ENCODE measurements at places on chromosomes 11 and 22.

DNA sequence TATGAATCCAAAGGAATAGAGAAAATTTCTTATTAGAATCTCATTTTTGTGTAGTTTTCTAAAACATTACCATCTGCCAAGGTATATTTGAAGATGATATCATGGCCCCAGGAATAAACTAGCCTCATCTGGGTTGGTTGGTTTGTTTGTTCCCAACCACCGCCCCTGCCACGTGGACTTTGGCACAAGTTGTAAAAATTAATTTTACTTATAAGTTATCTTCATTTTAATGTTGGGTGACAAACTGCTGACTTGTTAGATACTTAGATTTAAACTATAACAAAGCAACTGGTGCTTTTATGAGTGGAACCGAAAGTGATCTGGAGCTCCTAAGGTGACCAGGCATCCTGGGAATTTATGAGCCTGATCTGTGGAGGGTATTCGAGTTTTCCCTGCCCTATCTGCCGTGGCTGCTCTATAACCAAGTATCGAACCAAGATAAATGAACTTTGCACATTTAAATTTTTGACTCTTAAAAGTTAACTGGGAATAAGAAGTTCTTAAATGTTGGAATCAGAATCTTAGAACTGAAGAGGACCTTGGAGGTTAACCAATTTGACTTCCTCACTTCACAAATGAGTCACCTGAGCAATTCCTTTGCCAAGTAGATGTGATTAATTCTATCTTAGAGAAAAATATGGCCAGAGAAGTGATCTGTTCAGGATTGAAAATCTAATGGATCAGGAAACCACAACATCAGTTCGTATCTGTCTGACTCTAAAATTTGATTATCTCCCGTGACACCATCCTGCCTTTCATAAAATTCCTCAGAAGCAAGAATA is 129.1 kb upstream of the ARHGAP42 start:
- no peak for DNase-seq

DNA sequence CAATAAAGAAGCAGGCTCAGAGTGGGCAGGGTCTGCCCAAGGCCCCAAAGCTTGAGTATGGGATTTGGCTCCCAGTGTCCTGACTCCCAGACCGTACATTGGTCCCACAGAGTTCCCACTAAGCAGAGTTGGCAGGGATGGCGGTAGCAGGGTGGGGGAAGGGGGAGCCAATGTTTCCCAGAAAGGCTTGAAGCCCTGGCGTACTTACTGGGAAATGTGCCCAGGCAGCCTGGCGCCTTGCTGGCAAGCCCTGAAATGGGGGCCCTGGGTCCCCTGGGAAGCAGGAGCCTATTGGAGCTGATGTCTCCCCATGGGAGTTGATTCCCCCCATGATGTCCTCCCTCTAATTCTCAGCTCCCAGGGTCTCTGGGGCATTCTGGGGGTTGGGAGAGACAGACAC is 9.3 kb downstream of the ARHGEF17 start:
- no peak for DNase-seq

DNA sequence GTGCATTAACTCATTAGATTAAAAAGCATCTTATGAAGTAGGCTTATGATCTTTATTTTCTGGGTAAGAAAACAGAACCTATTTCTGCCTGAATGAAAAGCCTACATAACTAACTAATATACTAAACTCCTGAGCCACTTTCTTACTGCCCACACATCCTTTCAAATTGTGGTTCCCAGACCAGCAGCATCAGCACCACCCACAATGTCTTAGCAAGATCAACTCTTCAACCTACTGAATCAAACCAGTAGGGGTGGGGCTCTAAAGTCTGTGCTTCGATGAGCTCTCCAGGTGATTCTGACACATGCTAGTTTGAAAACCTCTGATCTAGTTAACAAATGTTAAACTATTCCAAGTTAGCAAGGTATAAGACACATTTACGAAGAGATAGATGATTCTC is 462.4 kb downstream of the DLG2 start:
- DNase-seq, result no peak

DNA sequence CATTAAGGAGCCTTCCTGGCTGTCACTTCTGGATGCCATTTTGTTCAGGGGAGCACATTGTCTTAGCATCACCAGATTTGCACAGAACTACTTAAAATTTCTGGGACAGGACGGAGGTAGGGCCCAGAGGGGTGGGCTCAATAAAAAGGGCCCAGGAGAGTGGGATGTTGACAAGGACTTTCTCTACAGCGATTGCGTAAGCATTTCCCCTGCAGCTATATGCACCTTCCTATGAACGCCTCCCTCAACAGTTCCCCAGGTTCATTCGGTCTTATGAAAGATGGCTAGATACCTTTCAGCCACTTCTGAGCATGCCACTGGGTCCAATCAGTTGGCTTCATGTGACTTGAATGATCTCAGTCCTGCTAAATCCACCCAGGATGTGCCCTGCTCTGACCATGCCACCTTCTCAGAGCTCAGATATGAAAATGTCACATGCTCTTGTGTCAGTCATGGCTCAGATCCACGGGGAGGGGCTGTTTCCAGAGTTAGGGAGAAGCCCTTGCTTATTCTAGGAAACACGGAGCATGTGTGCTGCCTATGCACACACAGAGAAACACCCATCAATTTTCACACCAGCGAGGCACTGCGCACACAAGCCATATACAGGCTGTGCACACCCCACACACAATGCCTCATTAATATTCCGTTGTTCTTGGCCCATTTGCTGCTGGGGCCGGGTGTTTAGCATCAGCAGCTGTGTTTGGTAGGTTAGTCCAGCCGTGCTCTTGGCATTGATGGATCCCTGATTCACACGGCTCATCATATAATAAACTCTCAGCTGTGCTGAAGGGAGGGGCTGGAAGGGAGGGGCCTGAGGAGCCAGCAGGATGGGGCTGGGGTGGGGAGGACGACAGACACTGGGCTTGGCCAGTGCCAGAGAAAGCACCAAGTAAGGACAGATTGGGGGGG is 52.5 kb upstream of the NNMT start:
- DNase-seq, result no peak

- no peak for DNase-seq
Observed at GRCh38 chr11:45541693-45542434, 123.6 kb downstream of the CHST1 start.

DNA sequence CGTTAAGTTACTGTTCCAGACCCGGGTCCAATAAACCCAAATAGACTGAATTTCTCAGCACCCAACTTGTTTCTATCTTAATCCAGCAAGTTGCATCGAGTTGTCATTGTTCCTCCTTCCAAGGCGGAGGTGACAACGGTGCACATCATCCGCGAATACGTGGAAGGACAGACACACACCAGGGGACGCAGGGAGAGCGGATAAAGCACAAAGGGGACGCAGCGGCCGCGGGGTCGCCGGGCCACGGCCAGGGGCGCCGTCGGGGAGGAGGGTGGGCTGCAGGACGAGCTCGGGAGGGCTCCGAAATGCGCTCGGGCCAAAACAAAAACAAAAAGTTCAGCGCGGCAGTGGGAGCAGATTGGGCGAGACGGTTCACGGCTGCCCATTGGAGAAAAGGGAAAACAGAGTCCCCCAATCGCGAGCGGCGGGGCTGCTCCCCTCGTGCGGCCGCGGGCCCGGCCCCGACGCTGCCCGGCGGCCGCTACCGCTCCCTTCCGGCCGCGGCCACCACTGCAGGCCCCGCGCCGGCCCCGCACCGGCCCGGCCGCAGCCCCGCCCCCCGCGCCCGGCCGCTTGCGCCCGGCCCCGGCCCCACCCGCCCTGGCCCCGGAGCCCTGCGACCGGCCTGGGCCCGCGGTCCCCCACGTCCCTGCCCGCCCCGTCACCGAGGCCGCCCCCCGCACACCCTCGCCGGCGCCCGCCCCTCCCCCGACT is 518 bp downstream of the KMT5B start:
- DNase-seq, result peak; percentile 56

GRCh38 chr11:32385998-32386397 is 49.3 kb downstream of the WT1 start:
- no peak for DNase-seq

DNA sequence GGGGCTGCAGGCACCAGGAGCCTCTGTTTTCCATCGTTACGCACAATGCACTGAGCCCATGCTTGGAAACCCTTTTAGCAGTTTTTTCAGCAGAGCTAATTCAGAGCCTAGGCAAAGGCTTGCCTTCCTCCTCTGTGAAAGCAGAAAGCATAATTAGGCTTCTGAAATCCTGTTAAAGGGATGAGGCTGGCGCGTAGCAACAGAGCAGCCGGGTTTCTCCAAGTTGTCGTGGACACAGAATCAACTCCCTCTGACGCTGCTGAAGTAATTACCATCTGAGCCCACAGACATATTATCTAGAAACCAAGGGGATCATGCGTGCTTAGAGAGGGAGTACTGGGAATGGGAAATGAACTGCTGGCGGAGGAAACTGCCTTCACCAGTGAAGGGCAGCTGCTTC is 85.4 kb downstream of the MYO18B start:
- DNase-seq, result no peak
